Esophagus squamous epithelium (tissue), 5 donors: ENCODE measurements at places on chromosomes 7 and 10.

DNA sequence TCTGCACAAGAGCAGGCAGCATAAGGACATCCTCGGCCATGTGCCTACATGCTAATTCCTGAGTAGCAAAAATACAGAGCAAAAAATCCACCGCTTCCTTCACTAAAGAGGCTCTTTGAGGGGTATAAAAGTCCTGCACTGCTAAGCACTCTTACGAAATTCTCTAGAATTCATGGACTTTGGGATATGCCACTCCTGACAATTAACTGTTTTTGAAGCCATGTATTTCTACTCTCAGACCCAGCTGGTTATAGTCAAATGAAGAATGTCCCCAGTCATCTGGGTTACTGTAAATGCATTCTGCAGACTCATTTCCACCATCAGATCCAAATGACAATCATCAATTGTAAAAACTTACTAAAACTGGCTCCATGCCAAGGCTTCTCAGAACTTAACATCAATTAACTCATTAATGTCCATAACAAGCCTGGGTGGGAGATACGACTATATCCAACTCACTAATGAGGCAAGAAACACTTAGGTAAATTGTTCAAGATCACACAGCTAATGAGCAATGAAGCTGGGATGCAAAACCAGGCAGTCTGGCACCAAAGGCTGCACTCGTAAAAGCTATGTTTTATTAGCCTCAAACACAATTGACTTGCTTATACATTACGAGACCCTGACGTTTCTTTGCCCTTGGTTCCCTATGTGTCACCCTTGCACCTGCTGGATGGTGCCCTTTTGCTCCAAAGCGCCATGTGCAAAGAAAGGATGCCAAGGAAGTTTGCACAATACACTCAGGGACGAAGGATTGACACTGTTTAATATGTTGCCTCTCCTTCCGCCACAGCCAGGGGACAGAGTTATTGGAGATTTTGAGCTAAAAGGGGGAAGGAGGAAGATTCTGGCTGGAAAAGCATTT lies 250.4 kb downstream of the ELMO1 start:
- no peak for DNase-seq

GRCh38 chr10:44922021-44922420 lies 10.9 kb downstream of the TMEM72 start:
- no peak for DNase-seq

- peak; percentile 11 for DNase-seq
Observed at GRCh38 chr10:110398419-110399105, 93.8 kb upstream of the SMNDC1 start.

GRCh38 chr10:119201233-119201632 lies 6.1 kb upstream of the GRK5 start:
- no peak for DNase-seq

- DNase-seq = no peak
Observed at GRCh38 chr7:40749877-40750276, 615.1 kb downstream of the SUGCT start.

- DNase-seq = no peak
Observed at GRCh38 chr7:69217516-69218350, 380.5 kb upstream of the AUTS2 start.

DNA sequence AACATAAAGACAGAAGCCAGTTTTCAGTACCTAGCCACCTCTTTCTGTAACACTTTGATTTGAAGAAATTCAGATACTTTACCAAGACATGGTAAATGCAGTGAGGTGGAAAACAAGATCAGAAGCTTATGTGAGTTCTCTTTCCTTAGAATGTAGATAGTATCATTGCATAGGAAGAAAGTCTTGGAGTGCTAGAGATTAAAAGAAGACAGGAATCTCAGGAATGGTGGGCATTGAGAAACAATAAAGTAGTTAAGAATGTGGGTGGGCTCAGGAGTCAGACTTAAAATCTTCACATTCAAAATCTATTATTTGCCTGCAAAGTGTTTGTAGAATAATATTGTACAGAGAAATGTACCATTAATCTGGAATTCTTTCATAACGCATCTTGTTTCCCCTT lies 58.9 kb downstream of the POLL start:
- no peak for DNase-seq

DNA sequence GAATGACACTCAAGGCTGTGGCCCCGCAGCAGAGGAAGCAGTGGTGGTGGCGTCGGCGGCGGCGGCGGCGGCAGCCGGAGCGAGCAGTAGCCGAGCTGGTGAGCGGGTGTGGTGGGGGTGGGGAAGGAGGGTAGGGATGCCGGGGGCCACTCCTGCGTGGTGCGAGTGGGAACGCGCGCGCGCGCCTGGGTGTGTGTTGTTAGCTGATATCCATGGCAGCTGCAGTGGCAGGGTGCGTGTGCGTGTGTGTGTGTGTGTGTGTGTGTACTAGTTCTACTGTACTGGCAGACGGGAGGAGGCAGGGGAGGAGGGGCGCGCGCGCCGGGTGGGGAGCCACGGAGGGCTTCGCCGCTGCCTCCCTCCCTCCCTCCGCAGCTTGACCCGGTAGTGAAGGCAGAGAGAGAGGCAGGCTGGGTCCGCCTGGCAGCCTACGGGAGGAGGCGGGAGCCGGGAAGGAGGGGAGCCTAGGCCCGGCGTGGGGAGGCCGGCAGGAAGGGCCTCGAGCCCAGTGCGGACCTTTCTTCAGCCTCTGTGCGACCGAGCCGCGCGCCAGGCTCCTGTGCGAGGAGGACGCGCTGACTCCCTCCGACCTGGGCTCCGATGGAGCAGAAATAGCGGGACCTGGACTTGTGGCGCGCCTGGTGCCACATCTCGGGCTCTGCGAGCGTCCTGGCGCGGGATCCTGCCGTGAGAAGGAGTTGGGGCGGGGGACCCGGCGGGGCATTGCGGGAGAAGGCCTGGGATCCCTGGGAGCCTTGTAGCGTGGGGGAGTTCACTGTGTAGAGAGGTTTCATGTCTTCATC lies at the start of gene MAGI2:
Gene MAGI2, minus strand, starts transcription at position 110 of the 803 bp plus-strand sequence. CDS start 347 bp downstream, outside the sequence.
- DNase-seq = peak; percentile 3

DNA sequence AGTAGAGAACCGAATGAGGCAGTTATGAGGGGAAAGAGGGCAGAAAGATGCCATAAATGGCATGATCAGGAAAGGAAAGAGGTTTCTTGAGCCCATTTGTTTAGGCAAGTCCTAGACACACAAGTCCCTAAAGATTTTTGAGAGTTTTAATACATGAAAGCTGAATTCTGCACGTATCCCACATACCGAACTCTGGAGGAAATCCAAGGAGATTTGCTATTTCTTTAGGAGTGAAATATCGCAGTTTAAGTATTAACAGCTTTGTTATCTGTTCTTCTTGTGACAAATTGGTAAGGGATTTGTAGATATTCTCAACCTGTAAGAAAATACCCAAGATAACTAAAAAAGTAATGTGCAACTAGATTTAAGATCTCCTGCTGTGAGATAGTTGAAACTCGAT lies 23.7 kb upstream of the CUBN start:
- no peak for DNase-seq

DNA sequence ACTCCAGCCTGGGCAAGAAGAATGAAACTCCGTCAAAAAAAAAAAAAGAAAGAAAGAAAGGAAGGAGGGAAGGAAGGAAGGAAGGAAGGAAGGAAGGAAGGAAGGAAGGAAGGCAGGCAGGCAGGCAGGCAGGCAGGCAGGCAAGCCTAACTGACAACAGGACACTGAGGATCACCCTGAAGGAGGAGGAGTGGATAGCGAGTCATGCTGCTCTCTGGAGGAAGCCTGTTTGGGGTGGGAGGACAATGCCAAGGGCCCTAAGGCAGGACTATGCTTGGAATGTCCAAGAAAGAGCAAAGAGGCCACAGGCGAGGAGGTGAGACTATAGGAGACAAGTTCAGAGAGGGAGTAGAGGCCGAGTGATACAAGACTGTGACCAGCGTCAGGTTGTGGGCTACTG lies 107.0 kb upstream of the PARD3 start:
- no peak for DNase-seq

DNA sequence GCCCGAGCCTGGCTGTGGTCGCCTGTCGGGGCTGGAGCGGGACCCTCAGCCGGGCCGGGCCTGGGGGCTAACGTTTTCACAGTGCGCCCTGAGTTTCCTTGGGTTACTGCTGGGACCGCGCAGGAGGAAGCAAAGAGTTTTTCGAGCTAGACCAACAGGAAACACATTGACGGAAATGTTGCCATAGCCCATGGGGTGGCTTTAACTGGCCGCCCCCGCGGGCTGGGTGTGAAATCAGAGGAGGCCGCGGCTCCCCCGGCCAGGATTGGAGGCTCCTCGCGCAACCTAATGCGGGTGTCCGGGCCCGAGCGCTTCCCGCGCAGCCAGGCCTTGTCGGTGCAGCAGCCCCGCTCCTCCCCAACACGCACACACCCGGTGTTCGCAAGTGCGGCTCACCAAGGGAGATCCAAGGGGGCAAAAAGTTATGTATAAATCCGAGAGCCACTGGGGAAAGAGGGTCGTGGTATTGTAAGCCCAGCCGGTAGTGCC lies 1.9 kb downstream of the HHEX start:
- DNase-seq = peak; percentile 16

DNA sequence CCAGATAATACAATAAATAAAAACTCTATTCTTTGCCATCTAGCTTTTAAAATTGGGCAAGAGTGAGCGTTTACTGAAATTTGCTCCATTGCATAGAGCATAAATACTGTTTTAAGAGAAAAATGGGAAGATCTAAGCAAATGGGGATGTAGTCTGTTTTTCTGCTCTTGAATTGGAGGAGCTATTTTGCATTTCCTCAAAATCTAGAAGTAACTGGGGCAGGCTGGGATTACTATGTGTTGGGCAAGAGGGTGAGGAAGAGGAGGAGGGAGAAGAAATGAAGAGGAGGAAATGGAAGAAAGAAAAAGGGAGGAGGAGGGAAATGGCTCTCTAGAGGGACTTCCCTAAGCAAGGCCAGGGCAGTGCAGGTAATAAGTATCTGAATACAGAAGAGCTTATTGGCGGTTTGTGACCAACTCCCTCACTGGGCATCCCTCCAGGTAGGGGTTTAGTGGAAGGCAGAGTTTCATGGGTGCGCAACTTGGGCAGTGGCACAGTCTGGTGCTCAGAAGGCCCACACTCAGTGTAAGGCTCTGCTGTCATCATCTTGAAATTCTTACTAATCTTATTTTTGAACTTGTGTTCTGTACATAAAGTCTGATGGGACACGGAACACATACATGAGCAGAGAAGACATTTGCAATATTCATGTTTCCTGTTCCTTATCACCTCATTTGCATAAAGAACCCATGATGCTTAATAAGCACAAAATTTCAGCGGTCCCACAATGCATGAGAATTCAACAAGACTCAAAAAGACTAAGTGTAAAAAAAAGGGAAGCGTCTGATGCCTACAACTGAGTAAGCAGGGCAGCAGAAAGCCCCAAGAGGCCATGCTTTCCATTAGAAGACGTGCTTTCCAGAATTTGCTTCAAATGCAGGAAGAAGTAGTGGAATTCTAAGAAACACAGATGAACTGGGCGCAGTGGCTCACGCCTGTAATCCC lies 116.9 kb downstream of the EVX1 start:
- DNase-seq = no peak

GRCh38 chr7:69749372-69749979 lies 151.2 kb downstream of the AUTS2 start:
- DNase-seq = no peak

- DNase-seq = no peak
Observed at GRCh38 chr7:77940647-77941046, 142.1 kb downstream of the PHTF2 start.

DNA sequence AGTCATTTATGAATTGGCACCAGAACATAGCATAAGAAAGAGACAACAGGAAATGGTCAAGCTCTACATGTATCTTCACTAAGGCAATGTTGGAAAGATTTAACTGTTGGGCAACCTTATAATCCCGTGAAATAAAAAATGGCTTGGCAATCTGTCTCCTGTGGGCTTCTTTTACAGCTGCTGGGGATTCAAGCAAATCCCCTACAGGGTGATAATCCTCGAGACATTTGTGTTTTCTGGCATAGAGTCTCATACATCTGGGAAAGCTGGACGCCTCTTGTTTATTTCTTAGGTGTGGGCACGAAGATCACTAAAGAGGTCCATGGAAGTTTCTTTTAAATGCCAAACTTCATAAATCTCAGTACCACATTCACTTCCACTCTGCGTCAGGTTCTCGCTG lies 82.2 kb upstream of the GPR141 start:
- DNase-seq = no peak

DNA sequence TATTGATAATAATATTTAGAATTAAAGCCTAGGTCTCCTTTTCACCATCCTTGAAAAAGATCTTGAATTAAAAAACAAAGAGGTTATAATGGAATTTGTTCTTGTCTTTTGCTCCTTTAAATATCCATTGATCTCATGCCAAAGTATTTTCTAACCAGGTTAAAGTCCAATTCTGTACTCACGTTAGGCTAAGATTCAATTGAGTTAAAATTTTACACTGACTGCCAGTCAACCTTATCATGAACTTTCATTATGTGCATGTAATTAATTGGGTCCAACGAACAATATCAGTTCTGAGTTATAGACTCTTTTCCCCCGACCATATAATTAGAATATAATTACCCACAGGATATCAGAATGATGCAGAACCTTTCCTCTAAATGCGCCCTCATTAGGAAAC lies 266.6 kb downstream of the DGKB start:
- DNase-seq = no peak

DNA sequence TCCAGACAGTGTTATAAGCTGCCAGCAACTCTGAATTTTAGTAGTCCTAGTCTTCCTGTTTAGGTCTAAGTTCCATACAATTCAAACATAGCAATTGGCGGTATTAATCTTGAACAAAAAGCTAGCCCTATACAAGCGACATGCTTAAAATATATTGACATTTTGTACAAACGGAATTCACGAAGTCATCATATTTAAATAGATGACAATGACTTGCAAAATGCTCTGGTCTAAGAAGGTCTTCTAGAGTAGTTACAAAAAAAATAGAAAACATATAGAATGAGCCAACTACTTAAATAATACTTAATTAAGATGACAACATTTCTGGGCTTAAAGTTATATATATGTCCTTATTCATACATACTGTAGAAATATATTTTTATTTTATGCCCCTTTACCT lies 446.6 kb downstream of the ANKRD7 start:
- DNase-seq = no peak

DNA sequence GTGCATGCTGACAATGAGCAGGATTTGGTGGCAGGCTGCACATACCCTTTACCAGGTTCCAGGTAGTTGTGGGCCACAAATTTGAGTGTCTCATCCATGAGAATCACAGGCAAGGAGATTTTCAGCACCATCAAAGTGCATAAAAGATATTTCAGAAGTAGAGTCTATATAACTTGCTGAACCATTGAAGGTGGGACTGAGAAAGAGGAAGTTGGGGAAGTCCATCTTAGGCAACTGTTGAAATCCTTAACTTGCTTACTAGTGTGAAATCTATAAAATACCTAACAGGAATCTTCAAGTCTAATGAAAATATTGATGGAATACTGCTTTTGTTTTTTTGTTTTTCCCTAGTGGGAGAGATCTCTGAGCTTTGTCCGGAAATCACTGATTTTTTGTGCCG lies 325.1 kb upstream of the PLXDC2 start:
- no peak for DNase-seq

GRCh38 chr7:23093546-23093945 lies 12.0 kb upstream of the KLHL7 start:
- DNase-seq = no peak

GRCh38 chr10:23754941-23755340 lies 316.1 kb downstream of the OTUD1 start:
- DNase-seq = no peak

DNA sequence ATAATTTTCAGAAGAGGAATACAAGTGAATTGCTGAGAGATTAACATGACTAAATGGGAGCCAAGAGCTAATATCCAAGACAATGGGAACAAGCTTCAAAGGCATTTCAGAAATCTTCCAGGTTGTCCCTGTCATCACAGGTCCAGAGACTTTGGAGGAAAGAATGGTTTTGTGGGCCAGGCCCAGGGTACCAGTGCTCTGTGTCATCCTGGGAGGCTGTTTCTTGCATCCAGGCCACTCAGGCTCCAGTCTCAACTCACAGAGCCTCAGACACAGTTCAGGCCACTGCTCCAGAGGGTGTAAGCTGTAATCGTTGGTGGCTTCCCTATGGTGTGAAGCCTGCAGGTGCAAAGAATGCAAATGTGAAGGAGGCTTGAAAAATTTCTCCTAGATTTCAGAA lies 170.4 kb upstream of the NRG3 start:
- DNase-seq = no peak
